ENCODE measurements at places on chromosomes 7 and 10.

DNA sequence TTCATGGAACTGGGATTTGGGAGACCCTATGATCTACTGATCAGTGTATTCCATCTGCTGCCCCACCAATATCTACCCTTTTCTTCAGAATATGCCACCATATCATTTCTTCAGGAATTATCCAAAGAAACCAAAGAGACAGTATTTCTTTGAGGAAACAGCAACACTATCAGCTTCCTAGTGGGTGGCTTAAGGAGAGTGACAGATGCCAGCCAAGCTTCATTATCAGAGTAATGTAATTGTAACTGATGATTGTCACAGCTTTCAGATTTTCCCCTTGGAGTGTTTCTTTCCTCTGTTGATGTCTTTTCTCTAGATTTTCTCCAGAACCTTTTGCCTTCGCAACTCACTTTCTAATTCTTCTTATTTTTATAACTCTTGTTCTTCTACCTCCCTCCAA is 934.4 kb upstream of the LRRN3 start:
- no peak for DNase-seq

GRCh38 chr7:121330053-121330833 is 1.4 kb downstream of the WNT16 start:
- DNase-seq = no peak

- DNase-seq = no peak
Measured at GRCh38 chr7:88046839-88047573, 113.0 kb downstream of the ADAM22 start.

DNA sequence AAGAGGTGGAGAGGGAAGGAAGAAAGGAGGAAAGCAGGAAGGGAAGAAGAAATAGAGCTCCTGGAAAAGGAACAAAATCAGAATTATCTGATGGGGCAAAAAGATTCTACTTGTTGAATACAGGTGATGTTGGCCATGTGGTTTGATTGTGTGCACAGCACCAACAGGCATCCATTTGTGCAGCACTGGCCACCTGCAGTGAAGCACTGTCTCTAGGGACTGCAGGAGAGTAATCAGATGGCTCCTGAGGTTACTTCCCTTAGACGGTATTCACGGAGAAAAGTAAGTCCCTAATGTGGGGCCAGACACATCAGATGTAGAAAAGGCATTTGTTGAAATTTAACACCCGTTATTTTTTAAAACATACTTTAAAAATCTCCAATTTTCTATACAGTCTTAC is 135.3 kb upstream of the VIPR2 start:
- no peak for DNase-seq

- peak; percentile 33 for DNase-seq
Measured at GRCh38 chr7:26686448-26686981, 177.9 kb downstream of the SKAP2 start.

GRCh38 chr10:68559251-68559650 is 886 bp upstream of the TET1 start:
- no peak for DNase-seq

GRCh38 chr10:11057018-11057417 is 39.3 kb downstream of the CELF2 start:
- no peak for DNase-seq

DNA sequence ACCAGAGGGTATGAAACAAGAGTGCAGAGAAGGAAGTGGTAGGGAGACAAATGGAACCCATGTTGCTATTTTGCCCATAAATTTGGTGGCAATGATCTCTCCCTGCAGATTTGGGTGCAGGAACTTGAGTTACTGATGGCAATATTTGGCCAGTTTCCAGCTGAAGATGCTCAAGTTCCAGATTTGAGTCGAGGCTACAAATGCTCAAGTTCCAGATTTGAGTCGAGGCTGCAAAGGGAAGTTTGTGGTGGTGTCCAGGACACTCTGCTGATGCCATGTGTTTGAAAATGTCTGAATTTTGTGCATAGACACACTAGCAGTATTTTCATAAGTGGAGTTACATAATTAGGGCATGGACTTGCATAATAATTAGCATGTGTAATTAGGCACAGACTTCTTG is 40.8 kb downstream of the TBXAS1 start:
- DNase-seq = peak; percentile 54

DNA sequence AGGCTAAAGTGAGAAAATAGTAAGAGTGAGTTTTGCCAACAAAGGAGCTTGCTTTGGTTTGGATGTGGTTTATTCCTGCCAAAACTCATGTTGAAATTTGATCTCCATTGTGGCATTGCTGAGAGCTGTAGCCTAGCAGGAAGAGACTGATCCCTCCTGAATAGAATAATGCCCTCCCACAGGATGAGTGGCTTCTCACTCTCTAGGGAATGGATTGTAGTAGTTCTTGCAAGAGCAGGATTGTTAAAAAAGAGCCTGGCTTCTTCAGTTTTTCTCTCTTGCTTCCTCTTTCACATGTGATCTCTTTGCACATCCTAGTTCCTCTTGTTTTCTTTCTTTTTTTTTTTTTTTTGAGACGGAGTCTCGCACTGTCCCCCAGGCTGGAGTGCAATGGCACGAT is 34.4 kb downstream of the ASAH2 start:
- DNase-seq = no peak

DNA sequence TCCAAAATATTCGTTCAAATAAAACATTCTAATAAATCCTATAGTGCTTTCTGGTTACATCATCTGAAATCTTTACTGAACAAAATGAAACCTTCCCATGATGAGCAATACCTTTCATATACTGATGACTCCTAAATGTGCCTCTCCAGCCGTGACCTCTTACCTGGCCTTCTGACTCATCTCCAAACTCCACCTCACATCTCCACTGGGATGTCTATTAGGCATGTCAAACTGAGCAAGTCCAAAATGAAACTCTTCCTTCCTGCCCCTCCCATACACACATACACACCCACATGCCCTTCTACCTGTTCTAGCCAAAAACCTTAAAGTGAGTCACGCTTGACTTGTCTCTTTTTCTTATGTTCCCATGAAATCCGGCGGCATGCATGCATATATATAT is 22.9 kb downstream of the GSAP start:
- DNase-seq = peak; percentile 81

DNA sequence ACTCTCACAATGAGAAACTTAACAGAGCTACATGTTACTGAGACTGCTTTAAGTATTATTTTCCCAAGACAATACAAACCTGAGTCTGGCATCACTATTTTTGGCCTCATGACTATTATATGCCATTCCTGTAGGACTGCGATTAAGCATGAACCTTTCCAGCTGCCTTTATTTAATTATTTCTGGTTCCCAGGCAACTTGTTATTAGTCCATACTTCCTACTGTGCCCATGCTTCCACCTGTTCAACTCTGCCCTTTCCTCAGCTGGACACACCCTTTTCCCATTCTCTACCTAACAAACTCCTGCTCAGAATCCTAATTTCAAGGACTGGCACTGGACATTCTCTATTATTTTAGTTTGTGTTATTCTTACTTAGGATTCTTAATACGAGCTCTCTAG is 8.1 kb upstream of the CROT start:
- DNase-seq = no peak

DNA sequence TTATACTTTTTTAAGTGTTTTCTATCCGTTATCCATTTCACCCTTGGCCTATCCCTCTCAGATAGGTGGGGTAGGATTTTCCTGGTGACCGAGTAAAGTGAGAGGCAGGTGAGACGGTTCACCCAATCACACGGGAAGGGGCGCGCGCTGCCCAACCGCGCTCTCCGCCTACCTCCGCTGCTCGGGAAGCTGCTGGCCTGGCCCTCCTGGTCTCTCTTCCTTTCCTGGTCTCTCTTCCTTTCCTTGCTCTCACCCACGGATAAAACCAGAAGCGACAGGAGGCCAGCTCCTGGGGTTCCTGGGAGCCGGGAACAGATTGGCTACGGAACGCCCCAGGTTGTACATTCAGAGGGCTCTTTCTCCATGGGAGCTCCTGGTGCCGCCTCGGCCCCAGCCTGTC is 14.3 kb upstream of the ZNF212 start:
- no peak for DNase-seq

DNA sequence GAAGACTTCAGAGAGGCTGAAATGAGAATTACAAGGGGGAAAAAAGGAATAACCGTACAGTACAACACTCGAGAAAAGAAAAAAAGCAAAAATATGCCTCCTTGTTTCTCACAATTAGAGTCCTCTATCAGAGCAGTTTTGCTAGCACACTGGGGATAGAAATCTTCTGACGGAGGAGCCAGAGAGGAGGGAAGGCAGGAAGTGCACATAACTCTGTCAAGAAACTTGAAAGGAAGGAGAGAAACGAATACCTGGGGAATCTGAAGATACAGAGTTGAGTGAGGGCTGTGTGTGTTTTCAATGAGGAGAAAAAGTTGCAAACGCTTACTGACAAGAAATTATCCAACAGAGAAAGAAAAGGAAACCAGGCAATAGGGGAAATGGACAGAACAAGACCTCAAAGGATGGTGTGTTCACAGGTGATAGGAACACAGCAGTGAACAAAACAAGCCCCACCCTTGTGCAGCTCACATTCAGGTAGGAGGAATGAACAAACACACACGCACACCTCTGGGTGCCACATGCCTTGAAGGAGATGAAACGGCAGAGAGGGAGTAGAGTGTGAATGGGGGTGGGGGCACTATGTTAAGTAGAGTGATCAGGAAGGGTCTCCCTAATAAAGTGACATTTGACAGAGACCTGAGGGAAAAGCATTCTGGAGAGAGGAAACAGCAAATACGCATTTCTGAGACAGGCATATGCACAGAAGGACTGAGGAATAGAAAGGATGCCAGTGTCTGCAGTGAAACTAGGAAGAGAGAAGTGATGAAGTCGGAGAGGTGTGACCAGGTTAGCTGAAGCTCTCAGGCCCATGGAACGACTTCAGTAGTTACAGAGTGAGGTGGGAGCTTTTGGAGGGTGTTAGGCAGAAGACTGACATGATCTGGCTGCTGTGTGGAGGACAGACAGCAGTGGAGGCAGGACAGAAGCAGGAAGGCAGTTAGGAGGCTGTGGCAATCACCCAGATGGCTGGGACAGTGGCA is 46.7 kb upstream of the SPOCK2 start:
- DNase-seq = no peak

- DNase-seq = no peak
Measured at GRCh38 chr7:144830811-144831210, 5.0 kb downstream of the TPK1 start.

- peak; percentile 13 for DNase-seq
Measured at GRCh38 chr10:124983321-124983720, 41.4 kb downstream of the ZRANB1 start.

DNA sequence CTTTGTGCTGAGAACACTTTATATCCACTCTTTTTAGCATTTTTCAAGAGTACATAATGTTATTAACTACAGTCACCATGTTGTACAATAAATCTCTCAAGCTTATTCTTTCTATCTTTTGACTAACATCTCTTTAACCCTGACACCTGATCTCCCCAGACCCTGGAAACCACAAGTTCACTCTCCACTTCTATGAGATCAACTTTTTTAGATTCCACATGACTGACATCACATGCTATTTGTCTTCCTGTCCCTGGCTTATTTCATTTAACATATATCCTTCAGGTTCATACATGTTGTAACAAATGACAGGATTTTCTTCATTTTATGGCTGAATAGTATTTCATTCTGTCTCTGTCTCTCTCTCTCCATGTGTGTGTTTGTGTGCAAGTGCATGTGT is 15.5 kb downstream of the SLC13A1 start:
- no peak for DNase-seq

DNA sequence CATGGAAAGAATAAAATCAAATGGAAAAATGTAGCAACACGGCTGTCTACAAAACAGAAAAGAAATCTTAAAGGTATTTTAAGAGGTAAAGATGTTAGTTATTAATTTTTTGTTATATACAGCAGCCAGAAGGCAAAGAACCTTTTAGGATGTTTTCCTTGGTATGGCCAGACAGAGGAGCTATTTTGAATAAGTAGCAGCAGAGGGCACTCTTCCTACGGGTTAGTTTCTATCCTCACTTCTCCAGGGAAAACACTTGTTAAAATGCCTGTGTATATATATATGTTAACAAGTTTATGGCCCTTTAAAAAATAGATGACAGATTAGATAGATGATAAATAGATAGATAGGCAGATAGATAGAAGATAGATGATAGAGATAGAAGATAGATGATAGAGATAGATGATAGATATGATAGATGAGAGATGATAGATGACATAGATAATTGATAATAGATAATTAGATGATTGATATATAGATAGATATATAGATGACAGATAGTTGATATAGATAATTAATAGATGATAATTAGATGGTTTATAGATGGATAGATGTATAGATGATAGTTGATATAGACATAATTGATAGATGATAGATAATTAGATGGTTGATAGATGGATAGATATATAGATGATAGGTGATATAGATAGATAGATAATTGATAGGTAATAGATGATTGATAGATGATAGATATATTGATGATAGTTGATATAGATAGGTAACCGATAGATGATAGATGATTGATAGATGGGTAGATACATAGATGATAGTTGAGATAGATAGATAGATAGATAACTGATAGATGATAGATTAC is 57.8 kb upstream of the WIPF3 start:
- no peak for DNase-seq

- no peak for DNase-seq
Measured at GRCh38 chr7:29988424-29989256, 961 bp downstream of the SCRN1 start.

DNA sequence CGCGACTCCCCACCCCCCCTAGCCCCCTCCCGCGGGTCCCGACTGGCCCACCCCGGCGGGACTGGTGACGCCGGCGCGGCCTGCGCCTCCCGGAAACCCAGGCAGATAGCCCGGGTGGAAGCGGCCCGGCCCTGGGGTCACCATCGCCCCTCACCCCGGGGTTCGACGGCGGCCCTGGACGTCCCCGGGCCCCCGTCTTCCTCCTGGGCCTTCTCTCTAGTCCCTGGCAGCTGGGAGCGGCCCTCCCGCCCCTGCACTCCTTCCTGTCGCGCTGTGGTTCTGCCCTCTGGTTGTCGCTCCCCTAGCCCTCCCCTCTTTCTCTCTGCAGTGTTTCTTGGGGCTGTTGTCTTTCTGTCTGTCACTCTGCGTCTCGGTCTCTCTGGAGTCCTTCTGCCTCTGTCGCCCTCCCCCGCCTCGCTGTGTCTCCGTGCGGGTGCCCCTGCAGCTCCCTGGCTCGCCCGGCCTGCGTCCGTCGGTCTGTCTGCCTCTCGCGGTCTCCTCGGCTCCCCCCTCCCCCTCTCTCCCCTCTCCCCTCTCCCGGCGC is 90.5 kb upstream of the PAX2 start:
- no peak for DNase-seq

GRCh38 chr10:10551596-10552301 is 465.9 kb upstream of the CELF2 start:
- no peak for DNase-seq

DNA sequence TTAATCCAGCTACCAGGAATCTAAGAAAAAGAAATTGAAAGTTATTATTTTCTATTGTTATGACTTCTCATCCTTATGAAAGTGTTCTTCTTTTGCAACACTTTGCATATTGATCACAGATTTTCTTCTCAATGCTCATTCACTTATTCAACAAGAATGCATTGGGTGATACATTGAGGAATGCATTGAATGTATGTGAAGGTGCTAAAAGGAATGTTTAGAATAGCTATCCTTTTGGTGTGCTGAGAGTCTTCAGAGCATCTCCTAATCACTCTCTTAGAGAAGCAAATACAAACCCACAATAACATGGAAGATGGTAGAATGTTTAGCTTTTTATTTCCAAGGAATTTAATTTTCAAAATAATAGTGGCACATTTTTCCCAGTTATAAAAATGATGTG is 122.1 kb upstream of the KMT2E start:
- DNase-seq = no peak

GRCh38 chr10:106991091-106991490 is 173.4 kb downstream of the SORCS1 start:
- DNase-seq = no peak

- DNase-seq = no peak
Measured at GRCh38 chr7:77697535-77697831, 1.2 kb downstream of the RSBN1L start.

- DNase-seq = no peak
Measured at GRCh38 chr7:93958651-93959050, 37.1 kb downstream of the GNG11 start.

- DNase-seq = no peak
Measured at GRCh38 chr10:109784236-109784635, 139.1 kb downstream of the XPNPEP1 start.

All from activated CD4-positive, alpha-beta T cell treated with anti-CD3 and anti-CD28 coated beads, Interleukin-2, amount 50 U/mL, for 16 hours (primary cell).